ENCODE measurements at places on chromosomes 7 and 10. TPM values are rescaled to one million over a fixed set of nuclear protein-coding genes. Genes with fewer than 3 reads are reported as not detected.

Gene CCDC3
- 0.36 TPM for total RNA-seq

Gene MTURN
- 7.8 TPM for total RNA-seq

Gene PDK4
- under 0.01 TPM for total RNA-seq

Gene GCK
- 0.18 TPM for total RNA-seq

Gene CADPS2
- 0.54 TPM for total RNA-seq

Data from IMR-90 (cell line).